Calu3 (cell line): ENCODE measurements at places on chromosomes 2 and 18.
A peak's percentile ranks its signal among the peaks of the same experiment; 100 is the strongest.

GRCh38 chr2:115299199-115299598 lies 856.8 kb downstream of the DPP10 start:
- no peak for DNase-seq

DNA sequence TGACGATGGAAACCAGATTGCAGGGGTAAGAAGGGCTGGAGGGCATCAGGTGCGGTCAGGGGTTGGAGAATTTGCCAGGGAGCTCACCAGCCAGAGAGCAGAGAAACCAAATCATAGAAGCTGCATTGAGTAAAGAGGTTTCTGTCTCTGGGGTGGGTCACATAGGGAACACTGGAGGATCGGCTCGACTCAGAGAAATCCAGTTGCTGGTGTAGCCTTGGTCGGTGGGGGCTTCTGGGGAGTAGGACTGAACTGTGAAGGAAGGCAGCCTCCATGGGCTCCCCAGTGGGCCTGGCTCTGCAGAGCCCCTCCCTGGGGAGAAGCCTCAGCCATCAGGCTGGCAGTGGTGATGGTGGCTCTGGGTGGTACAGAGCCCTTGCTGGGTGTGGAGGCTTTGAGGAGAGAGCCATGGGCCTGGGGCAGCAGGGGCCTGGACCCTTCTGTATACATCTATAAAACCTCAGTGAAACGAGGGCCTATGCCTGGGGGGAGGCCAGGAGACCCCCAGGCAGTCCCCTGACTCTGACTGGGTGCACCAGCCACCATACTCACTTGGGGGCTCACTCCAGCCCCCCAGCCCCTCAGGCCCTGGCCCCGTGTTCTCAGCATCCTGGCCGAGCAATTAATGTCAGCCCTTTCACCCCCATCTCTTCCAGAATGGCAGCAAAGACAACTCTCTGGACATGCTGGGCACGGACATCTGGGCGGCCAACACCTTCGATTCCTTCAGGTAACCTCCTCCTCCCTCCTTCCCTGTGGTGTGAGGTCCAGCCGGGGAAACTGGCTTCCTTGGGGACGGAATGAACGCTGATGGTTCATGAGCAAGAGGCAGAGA lies 124.5 kb downstream of the CTIF start:
- DNase-seq, result no peak

DNA sequence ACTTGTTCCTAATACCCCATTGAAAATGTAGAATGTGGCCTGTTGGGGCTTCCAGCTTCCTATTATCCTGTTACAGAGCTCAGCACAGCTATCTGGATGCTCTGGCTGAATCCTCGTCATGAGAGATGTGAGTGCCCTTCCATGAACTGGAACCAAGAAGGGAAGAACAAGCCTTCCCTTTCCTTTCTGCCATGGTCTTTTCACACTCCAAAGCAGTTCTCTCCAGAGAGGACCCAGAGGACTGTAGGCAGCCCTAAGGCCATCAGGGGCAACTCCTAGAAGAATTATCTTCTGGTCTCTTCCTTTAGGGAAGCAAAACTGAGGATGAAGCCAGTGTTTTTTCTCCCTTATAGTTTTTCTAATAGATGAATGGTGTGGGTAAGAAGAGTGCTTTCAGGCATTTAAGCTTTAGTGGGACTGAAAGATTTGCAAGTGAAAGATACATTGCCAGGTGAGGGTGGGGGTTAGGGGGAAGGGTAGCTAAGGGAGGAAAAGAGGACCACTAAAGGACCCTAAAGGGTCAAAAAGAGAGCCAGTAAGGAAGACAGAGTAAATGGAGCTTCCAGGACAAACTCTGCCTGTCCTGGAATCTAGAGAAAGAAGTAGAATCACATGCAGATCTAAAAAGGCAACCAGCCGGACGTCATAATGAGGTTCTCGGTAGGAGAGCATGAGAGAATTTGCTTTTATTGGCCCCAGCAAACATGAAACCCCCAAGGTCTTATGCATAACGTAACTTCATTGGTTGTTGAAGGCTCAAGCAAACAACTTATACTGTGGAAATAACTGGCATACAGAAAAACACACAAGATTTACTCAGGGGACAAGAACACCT lies 12.4 kb upstream of the XPO1 start:
- DNase-seq, result no peak

- no peak for DNase-seq
Observed at GRCh38 chr2:49288902-49289700, 134.8 kb upstream of the FSHR start.

- no peak for DNase-seq
Observed at GRCh38 chr18:74611765-74612164, 14.1 kb downstream of the ZNF407 start.

GRCh38 chr2:232292395-232293154 lies 86.0 kb upstream of the ALPP start:
- peak; percentile 63 for DNase-seq

DNA sequence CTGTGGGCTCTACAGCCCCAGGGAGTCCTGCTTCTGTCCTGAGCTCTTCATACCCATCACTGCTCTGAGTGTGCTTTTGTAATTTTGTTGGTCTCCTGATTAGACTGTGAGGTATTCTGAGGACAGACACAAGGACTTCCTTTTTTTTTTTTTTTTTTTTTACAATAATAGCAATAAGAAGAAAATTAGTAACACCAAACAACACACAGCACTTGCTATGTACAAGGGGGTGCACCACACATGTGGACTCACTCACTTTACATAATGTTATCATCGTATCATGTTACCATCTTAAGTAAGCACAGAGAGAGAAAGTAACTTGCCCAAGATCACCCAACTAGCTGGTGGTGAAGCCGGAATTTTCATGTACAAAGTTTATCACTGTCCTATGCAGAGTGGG lies 34.6 kb downstream of the MBP start:
- no peak for DNase-seq

DNA sequence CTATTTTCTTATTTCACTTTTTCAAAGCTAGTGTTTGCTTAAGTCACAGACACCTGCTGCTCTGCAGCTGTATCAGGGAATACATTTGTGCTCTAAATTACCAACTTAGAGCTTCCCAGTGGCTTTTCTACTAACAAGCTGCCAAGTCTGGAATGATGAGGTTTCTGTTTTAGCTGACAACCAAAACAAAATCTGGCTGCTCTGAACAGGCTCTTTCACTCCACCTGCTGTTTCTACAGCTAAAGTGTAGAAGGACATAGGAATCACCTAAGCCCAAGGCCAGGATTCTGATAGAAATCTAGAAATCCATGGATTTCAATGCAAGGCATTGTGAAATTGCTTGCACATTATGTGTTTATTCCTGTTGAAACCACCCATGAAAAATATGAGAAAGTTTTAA lies 201.2 kb downstream of the SUCLG1 start:
- no peak for DNase-seq

DNA sequence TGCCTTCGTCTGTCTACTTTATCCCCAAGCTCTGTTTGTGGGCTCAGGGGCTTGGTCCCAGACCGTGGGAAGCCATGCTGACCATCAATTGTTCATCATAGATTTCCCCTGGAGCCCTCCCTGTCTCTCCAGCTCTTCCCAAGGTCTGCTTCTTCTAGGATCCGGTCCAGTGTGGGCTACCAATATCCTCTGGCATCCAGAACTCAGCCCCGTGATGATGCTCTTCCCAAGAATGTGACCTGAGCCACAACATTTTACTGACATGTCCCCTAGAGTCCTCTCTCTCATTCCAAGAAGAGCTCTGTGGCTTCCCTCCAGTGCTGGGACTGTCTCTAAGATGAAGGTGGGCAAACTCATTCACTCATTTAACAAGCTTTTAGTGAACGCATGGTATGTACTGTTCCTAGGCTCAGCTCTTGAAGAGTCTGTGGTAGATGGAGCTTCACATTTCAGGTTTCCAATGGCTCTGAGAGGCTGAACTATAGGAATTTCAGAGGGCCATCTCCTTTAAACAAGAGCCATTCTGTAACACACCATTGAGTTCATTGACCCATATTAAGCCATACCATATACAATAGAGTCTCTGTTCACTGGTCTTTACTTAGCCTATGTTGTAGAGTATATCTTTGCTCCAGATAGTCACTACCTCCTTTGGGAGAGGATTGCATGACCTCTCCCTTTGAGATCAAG lies 142.0 kb upstream of the APCDD1 start:
- no peak for DNase-seq

- DNase-seq, result no peak
Observed at GRCh38 chr2:196587739-196588138, 51.8 kb upstream of the CCDC150 start.

- no peak for DNase-seq
Observed at GRCh38 chr18:6835345-6835744, 105.8 kb downstream of the ARHGAP28 start.

DNA sequence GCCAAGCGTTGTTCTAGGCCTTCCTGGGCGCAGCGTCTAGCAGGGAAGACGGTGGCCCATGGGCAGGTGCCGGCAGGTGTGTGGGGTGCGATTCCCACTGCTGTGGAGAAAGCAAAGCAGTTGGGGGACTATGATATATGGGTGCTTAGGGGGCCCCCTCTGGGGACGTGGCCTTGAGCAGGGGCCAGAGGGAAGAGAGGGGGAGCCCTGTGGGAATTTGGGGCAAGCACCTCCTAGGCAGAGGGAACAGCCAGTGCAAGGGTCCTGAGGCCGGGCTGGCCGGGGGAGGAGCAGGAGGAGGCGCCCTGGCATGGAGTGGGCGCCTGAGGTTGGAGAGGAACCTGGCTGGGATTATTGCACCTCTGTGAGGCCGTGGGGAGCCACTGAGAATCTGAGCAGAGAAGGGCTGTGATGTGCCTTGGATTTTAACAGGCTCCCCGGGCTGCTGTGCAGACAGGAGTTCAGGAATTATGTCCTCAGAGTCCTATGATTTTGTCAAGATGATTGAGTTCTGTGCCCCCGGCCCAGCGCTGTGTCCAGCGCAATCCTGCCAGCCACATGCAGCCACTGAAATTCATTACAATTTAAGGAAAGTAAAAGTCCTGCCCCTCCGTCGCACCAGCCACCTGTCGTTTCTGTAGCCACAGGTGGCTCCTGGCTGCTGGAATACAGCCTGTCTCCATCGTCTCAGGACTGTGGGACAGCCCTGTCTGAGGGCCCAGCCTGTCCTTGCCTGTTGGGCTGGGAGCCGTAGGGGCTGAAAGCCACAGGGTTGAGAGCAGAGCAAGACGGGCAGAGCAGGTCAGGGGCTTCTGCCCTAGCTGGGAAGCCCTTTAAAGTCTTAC lies 9.1 kb upstream of the KLHL30 start:
- DNase-seq, result no peak

GRCh38 chr2:75710220-75710576 lies 517 bp downstream of the GCFC2 start:
- no peak for DNase-seq

- DNase-seq, result no peak
Observed at GRCh38 chr2:158994920-158995676, 26.7 kb downstream of the TANC1 start.

- DNase-seq, result no peak
Observed at GRCh38 chr2:96898641-96899412, 28.9 kb upstream of the SEMA4C start.

GRCh38 chr2:186427970-186428369 lies 58.1 kb upstream of the ZC3H15 start:
- no peak for DNase-seq

GRCh38 chr2:216495656-216496055 lies 3.0 kb upstream of the RPL37A start:
- no peak for DNase-seq

- DNase-seq, result no peak
Observed at GRCh38 chr18:73431620-73432019, 563.8 kb upstream of the NETO1 start.

- DNase-seq, result no peak
Observed at GRCh38 chr2:28334527-28334894, 58.1 kb upstream of the FOSL2 start.

GRCh38 chr2:129906139-129906860 lies 73.2 kb upstream of the RAB6C start:
- no peak for DNase-seq

- no peak for DNase-seq
Observed at GRCh38 chr2:225600865-225601264, 201.4 kb downstream of the NYAP2 start.

DNA sequence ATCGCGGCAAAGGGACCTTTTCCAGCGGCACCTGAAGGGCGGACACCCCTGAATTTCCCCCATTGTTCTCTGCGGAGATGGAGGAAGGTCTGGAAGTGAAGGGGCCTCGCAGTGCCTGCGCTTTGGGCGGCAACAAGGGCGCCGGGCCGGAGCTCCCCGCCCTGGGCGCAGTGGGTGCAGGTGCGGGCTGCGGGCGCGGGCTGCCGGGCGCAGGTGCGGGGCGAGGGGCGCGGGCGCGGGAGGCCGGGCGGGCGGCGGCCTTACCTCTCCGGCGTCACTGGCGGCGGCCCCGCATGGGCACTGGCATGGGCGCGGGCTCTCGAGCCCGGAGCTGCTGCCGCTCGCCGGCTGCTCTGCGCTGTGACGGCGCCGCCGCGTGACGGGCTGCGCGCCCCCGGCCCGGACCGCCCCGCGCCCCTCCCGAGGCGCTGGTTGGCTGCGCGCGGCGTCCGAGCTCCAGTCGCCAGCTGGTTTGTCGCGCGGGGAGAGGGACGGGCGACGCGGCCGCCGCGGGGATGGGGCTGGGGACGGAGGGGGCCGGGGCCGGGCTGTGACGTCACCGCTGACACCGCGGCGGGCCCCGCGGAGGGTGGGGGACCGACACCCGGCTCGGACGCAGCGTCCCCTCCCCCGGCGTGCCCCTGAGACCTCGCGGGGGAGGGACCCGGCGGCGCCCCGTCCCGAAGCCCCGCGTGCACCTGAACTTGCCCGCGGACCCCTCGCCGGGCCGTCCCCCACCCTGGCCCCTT lies at the start of gene KIF1A:
Gene KIF1A, minus strand, starts transcription at position 362 of the 749 bp plus-strand sequence. CDS start 22,467 bp downstream, outside the sequence.
- DNase-seq, result peak; percentile 89

GRCh38 chr18:37672932-37673595 lies 107.5 kb upstream of the CELF4 start:
- DNase-seq, result no peak

DNA sequence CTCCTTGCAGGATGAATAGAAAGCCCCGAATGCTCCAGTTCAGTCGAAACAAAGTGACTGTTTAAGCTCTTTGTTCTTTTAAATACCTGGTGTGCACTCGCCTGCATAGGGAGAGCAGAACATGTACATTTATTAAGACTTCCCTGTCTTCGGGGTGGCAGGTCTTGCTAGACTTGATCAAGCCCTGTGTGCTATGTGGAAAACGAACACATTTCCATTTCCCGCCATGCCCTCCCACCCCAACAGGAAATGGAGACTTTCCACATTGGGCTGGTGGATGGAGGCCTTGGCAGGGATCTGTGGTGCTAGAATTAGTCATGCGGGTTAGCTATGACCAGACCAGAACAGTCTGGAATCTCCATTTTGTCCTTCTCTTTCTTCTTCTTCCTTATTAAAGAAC lies 321.0 kb upstream of the THSD7B start:
- no peak for DNase-seq

DNA sequence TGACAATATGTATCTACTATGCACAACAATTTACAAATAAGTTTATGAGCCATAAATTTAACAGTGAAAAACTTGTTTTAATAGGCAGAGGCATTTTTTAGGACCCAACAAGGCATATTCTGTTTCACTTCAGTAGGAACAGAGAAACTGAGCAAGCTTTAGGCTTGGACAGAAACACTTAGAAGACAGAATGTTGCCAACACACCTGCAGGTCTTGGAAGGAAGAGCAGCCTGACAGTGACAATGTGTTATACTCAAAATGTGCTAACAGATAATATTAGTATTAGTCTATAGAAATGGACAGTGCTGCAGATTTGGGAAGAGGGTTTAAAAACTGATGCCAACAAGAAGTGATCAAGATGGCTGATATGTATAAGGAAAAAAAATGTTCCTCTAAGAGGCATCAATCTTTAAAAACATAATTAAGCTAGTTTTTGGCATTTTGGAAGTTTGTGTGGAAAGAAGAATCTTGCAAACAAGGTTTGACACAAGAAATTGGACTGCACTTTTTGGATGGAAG lies 297.1 kb upstream of the FSIP2 start:
- no peak for DNase-seq
